ENCODE measurements at places on chromosomes 16 and 17.

- DNase-seq: no peak
Measured at GRCh38 chr16:89561884-89562599, 1.6 kb downstream of the RPL13 start.

- DNase-seq: no peak
Measured at GRCh38 chr16:56716761-56717160, 13.2 kb upstream of the NUP93 start.

GRCh38 chr17:57234061-57234738, 22.1 kb upstream of the MSI2 start:
- DNase-seq: no peak

GRCh38 chr17:74864866-74865395, 5.2 kb upstream of the GRIN2C start:
- DNase-seq: peak; percentile 86

DNA sequence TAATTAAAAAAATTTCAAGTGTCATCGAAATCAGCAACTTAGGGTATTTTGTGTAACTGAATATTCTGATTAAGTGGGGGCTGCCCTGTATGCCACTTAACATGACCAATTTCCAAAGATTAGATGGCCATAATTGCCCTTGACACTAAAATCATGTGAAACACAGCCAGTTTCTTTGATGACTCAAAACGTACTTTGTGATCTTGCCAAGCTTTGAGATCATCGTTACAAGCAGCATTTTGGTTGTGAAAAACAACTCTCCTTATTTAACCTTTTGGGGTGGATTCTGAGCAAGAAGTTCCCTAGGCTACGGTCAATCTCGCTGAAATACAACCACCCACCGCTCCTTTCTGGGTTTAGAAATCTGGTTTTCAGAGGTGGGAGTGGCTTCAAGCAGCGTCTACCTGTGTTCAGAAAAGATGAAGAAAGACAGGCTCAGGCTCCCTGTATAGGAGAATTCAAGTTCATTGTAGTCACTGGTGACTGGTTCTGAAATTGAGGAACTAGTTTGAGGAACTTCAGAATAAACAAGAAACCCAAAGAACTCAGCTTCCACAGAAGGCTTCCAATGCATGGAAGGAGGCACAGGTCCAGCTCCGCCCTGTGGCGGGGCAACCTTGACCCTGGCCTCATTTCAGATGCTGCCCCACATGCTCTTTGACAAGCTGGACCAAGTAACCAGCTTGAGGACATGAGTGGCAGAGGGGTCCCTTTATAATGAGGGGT, 9.4 kb downstream of the MAP3K14 start:
- peak; percentile 61 for DNase-seq

DNA sequence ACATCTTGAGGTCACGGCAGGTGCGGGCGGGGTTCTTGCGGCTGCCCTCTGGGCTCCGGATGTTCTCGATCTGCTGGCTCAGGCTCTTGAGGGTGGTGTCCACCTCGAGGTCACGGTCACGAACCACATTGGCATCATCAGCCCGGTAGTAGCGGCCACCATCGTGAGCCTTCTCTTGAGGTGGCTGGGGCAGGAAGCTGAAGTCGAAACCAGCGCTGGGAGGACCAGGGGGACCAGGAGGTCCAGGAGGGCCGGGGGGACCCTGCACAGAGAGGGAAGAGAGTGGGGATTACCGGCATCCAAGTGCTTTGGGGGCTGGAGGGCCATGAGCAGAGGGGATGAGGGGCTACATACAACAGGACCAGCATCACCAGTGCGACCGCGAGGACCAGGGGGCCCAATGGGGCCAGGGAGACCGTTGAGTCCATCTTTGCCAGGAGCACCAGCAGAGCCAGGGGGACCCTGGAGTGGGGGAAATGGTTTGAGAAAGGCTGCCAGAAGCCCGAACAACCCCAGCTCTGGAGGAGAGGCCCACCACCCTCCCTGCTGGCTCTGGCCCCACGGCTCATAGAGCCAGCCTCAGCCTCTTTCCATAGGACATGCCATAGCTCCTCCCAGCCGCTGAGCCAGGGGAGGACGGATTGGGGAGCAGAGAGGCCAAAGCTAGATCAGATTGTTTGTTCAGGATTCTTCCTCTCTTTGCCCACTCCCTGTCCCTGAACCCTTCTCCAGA, 14.6 kb downstream of the COL1A1 start:
- DNase-seq: no peak
